MM.1S (cell line): ENCODE measurements at places on chromosomes 2 and 18.

- no peak for DNase-seq
Observed at GRCh38 chr2:43157506-43158246, 68.7 kb downstream of the ZFP36L2 start.

- DNase-seq = no peak
Observed at GRCh38 chr2:100945930-100946607, 56.0 kb upstream of the RPL31 start.

DNA sequence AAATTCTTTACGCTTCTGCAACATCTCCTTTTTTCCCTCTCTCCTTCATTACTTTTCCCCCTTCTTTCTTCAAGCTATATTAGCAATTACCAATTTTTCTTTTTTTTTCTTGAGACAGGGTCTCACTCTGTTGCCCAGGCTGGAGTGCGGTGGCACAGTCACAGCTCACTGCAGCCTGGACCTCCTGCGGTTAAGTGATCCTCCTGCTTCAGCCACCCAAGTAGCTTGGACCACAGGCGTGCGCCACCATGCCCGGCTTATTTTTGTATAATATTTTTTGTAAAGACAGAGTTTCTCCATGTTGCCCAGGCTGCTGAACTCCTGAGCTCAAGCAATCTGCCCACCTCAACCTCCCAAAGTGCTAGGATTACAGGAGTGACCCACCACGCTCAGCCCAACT is 70.7 kb downstream of the EPG5 start:
- DNase-seq = no peak

GRCh38 chr2:145413261-145414030 is 893.5 kb upstream of the ZEB2 start:
- no peak for DNase-seq

DNA sequence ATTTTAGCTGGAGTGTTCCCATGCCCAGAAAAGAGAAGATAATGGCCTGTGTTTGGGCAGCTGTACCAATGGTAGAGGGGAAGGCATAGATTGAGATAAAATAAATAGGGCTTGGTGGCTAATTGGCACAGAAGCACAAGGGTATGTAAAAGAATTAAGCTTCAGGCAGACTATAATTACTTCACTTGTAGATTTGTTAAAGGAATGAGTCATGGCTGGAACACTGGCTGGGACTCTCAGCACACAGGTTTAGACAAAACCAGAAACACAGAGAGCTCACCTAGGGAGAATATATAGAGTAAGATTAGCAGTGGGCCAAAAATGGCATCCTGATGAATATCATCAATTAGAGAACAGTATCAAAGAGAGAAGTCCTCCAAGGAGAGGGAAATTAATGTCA is 198.3 kb upstream of the FIGN start:
- DNase-seq = no peak

DNA sequence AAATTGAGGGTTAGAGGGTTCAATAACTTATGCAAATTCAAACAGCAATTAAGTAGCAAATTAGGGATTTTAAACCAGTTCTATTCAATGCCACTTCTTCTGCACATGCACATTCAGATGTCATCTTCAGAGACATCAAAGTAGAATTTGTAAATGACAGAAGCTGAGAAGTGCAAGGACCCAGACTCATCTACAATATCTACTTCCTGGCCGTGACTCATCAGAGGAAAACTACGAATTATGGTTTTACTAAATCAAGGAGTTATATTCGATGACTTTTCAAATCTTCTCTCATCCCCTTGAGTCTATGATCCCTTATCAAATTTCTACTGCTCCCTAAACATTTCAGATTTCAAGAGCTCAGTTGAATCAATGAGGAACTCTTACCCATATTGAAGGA is 20.0 kb upstream of the STAT4 start:
- no peak for DNase-seq

GRCh38 chr2:71943238-71944182 is 204.2 kb downstream of the CYP26B1 start:
- no peak for DNase-seq

DNA sequence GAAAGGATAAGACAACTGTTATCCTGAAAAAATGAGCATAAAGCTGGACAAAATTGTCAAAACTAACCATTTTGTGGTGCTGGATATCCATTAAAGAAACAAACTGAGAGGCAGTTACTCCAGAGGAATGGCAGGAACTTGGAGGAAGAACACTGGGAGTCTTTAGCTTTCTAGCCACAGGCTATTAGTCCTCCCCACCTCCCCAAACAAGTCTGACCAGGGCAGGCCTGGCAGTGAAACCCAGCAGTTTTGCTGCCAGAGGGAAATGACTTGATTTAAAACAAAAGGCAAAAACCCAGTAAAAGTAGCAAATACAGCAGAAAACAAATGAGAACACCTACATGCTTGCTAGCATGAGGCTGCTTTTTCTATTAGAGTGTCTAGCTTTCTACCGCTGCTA is 34.9 kb downstream of the OSBPL1A start:
- no peak for DNase-seq

DNA sequence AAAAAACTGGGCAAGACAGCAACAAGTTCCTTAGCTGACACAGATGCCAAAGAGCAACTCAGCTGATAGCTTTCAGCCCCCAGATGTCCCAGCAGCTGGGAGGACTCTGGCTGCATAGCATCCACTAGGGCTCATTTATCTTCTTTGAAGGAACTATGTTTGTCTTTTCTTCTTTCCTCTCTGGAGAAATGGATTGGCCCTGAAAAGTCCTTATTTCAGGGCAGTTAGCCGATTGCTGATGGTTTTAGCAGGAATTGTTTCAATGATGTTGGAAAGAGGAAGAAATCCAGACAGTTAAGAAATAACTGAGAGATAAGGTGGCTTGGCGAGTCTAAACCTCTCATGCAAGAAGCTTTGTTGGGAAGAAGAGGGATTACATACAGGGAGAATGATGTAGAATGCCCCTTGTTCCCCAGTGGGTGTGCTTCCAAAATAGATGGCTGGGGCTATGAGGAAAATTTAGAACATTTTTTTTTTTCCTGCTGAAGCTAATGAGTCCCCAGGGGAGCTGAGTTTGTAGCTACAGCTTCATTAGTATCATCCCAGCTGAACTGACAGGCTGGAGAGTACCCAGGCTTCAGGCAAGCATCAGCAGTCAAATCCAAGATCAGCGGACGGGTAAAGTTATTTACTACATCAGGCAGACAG is 33.6 kb upstream of the SERPINE2 start:
- no peak for DNase-seq

DNA sequence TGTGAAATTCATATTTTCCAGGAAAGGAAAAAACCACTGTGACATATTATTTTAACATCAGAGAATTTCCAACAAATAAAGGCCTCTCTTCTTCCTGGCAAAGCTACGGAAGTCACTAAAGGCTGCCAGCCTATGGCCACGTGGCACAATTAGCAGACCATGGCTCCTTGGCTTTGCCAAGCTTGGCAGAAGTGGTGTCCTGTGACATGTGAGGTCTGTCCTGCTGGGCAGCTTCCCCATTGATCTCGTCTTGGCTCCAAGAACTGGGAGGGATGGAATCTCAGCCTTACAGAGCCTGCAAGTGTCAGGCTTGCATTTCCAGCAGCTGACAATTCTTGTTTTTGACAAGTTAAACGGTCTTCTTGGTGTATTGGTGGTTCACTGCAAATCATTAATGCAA is 226.9 kb upstream of the THSD7B start:
- DNase-seq = no peak

- DNase-seq = no peak
Observed at GRCh38 chr18:11148680-11149440, 509 bp downstream of the PIEZO2 start.

DNA sequence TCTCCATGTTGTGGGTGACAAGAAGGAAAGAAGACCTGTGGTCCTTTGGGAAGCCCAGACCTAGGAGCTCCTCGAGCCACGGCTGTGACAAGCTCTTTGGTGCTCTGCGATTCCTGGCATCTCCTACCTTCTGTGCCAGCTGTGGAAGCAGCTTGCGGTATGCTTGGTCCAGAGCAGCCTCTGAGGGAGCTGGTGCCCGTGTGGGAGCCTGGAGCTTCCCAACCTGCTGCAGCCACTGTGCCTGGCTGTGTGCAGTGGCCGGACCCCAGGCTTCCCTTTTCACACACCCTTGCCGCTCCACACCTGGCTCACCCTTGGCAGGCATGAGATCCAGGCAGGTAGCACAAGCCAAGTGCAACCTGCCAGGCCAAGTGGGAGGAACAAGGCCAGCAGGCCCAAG is 1328.6 kb upstream of the SLC39A10 start:
- no peak for DNase-seq

DNA sequence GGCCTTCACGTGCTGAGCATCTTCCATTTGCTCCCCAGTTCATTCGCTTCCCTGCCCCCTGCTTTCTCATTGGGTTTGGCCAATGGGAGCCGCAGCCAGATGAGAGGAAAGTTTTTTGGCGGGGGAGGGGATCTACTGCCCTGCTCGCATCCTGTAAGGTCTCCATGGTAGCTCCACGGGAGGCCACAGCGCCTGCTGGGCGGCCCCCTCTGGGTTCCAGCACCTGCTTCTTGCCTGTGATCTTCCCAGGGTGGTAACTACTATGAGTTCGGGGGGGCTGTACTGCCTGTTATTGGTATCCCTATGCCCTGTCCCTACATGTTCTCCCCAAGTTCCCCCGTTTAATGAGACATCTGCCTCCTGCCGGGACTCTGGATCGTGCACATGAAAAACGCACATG is 57.2 kb downstream of the INPP5D start:
- DNase-seq = no peak

DNA sequence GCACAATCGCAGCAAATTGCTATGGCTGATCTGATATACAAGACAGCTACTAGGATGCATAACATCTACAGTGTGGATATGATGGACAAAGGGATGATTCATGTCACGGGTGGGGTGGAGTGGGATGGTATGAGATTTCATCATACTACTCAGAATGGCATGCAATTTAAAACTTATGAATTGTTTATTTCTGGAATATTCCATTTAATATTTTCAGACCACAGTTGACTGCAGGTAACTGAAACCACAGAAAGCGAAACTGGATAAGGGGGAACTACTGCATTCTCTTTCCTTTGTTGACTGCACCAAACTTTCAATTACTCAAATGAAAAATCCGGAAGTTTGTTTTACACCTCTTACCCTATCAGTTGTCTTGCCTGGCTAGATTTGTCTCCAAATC is 94.4 kb upstream of the NEUROD1 start:
- peak; percentile 53 for DNase-seq

DNA sequence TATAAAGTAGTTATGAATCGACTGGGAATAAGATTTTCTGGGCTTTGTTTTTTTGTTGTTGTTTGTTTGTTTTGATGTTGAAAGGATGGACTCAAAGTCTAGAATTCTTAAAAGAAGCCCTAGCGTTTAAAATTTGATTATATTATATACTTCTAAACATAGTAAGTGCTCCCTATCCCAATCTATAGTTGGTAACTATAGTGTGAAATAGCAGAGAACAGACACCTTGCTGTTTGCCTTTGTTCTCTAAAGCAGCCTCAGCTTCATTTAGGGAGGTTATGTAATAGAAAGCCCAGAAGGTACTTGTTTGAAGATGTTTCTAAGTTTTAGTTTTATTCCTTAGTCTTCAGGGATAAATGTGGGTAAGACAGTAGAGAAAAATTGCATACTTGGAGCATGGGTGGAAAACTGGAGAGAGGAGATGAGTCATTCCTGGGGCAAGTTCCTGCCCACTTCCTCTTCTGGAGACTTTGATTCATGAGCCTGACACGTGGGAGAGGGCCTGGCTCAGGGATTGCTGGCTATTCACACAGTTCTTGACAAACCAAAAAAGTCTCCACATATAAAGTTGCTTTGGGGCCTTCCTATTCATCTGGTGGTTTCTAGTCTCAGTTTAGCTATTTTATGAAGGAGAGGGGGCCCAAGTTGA is 131.9 kb downstream of the MYO1B start:
- no peak for DNase-seq

GRCh38 chr2:132593171-132593570 is 76.8 kb downstream of the LYPD1 start:
- DNase-seq = no peak

DNA sequence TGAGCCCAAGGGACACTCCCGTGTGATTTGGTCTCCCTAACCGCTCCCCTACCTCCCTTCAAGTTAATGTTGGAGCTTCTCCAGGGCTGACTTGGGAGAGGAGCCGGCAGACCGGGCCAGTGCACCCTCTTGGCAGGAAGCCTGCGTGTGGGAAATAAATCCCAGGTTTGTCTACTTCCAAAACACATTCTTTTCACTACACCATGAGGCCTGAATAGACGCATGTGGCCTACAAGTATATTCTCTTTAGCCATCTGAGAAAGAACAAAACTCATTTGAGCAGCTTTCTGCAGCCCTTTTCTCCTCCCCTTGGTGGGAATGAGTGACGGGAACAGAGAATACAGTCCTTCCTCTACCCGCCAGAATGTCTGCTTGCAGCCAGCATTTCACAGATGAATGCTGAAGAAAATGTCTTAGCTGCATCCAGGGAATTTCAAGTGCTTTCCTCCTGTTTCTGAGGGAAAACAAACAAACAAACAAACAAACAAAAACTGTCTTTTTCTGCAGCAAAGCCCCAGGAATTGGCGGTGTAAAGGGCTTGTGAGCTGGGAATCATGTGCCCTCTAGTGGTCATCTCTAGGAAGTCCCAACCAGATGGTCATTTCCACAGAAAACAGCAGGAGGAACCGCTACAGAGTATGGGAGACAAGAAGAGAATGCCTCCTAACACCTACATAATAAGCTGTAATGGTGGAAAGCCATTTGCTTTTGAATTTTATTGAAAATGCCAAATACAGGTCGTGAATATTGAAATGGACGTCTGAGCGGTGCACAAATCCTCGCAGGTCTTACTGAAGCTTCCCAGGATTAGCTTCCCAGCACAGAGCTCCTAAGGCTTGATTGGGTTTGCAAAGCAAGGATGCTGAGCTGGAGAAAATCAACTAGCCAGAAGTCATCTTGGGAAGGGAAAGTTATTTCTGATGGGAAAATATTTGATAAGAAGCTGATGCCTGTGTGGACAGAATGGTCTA is 41.2 kb upstream of the DAPL1 start:
- peak; percentile 53 for DNase-seq

DNA sequence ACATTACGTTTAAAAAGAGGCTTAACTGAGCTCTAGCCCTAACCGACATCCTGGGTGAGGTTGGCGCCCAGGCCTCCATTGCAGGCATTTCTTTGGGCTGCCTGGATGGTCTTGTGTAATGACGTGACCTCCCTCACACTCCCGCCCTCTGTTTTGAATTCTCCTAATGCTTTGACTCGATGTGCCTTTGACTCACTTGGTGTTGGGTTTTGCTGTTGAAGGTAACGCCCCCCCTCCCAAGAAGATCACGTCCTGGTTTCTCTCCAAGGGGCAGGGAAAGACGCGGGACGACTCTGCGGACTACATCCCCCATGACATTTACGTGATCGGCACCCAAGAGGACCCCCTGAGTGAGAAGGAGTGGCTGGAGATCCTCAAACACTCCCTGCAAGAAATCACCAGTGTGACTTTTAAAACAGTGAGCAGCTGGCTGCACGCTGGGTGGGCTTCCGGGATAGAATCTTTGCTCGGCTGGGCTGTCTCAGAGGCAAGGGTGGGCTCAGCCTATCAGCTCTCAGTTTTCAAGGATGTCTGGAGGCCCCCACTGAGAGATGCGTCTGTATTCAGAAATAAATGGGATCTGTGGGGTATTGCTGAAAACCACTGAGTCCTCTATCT is 87.9 kb upstream of the ATG16L1 start:
- DNase-seq = no peak

- peak; percentile 64 for DNase-seq
Observed at GRCh38 chr18:59268721-59269562, 4.3 kb downstream of the RAX start.

GRCh38 chr2:64581777-64582539 is 57.8 kb downstream of the AFTPH start:
- no peak for DNase-seq

- no peak for DNase-seq
Observed at GRCh38 chr18:10353791-10354190, 100.6 kb upstream of the APCDD1 start.

GRCh38 chr18:74774486-74774885 is 176.8 kb downstream of the ZNF407 start:
- no peak for DNase-seq

- DNase-seq = no peak
Observed at GRCh38 chr2:204317640-204318039, 227.6 kb upstream of the PARD3B start.
